ENCODE measurements at places on chromosomes 4 and X.

GRCh38 chr4:84648863-84649647 lies 66.1 kb downstream of the CDS1 start:
- no peak for DNase-seq

DNA sequence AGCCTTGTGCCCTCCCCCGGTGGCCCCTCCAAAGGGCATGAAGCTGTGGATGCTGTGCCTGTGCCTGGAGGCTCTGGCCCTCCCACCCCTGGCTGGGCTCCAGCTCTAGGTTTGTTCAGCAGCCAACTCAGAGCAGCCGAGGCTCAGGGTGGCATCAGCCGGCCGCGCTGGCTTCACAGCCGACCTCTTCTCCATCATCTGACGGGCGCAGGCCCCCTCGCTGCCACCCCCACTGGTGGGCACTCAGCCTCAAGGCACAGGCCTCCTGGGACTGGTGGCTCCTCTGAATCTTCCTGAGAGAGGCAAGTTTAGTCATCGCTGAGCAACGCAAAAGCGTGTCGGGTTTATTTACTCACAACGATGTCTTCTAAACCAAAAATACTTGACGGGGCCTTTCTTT lies 46.0 kb downstream of the PCGF3 start:
- no peak for DNase-seq

GRCh38 chr4:71634364-71634763 lies 149.5 kb downstream of the GC start:
- DNase-seq = no peak

GRCh38 chr4:32840461-32841189 lies 2120.5 kb downstream of the PCDH7 start:
- DNase-seq = no peak

DNA sequence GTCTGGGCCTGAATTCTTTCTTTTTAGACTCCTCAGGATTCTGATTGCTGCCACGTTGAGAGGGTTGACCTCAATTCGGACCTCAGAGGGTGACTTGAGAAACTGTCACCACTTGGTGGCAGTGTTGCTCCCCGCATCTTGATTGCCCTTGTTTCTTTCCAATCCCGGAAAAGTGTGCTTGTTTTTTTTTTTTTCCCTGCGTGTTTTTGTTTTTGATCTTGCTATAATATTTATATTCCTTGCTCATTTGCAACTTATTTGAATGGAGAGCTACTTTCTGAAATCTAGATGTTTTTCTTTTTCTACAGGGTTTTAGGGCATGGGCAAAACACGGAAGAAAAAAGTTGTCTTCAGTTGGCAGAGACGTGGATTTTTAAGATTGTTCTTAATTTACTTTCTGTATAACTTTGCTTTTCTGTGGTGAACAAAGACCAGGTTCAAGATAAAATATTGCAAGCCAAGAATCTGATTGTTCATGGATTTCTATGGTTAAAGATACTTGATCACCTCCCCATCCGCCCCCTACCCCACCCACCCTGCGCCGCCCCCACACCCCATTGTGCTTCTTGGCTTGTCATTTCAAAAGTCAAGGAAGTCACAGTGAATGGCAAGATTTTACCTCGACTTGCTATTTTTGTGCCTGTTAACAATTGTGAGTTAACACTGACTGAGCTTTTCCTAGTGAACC lies 102.0 kb downstream of the PTTG2 start:
- no peak for DNase-seq

- DNase-seq = no peak
Observed at GRCh38 chr4:74375824-74376426, 11.0 kb downstream of the EREG start.

- no peak for DNase-seq
Observed at GRCh38 chrX:69070949-69071650, 94.2 kb downstream of the PJA1 start.

- no peak for DNase-seq
Observed at GRCh38 chr4:88028946-88029345, 21.5 kb downstream of the PKD2 start.

DNA sequence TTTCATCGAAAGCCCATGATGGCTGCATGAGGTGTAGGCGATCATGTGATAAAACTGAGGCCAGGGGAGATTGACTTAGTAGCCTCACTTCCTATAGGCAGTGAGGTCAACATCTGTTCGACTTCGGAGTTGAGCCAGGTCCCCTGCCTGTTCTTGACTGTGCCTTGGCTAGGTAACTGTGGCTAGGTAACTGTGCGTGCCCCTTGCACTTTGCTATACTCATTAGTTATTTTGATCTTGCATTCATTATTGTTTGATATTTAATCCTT lies 55.0 kb downstream of the CLDN34 start:
- DNase-seq = no peak

- no peak for DNase-seq
Observed at GRCh38 chrX:134692990-134693389, 34.7 kb upstream of the PLAC1 start.

DNA sequence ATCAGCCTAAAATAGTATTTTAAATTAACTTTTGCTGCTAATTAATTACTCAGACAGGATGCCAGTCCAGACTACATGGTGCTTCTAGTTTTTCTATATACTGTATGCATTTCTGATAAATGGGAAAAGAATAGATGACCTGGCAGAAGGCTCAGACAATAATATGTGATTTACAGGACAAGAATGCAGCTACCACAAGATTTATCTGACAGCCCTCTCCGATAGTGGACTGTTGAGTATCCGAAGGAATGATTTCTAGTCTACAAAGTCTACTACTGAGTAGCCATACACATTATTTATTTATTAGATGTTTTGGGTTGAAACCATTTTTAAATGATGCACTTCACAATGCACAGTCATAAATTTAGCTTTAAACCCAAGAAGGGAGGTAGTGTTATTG lies 212.8 kb downstream of the MAB21L2 start:
- DNase-seq = no peak

DNA sequence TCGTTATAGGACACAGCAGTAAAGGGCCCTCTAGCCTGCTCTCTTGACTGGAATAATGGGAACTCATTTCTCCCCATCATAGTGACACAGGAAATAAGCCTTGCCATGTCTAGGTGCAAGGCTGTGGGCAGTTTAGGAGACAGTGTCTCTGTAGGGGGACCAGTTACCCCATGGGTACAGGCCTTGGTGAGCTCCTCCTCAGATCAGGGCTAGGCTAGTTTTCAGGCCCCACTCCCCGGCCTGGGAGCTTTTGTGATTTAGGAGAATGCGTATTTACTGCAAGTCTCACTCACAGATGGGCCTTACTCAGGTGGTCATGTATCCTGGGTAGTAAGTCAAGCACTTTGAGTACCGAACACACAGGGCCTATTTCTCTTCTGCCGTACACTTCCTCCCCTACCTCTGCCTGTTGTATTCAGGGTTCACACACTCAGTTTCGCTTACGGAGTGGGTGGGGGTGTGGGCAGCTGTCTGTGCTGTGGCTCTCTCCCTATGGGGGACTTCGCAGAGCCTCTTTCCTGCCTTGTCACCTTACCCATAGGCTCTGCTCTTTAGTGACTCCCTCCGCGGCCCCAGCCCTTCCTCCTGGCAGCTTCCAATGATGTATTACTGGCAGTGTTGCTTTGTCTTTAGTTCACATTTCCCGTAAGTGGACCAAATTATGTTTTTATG lies 34.2 kb downstream of the FAM193A start:
- no peak for DNase-seq

- no peak for DNase-seq
Observed at GRCh38 chrX:29468911-29469494, 746.4 kb upstream of the MAGEB2 start.

DNA sequence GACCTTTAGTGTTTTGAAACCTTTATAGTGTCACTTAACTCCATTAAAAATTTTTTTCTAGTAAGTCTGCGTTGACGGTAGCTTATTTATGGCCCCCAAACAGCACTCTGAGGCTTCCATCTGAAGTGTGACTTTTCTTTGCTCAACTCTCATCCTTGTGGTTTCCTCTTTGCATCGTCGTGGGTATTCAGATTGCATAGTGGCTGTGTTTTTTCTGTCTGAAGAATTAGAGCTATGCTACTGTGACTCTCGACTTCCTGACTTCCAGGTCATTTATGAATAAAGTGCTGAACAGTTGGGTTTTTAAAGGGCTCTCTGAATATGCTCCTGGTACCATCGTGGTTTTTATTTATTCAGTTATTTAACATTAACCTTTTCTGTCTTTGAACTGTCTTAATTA lies 44.9 kb downstream of the JADE1 start:
- no peak for DNase-seq

DNA sequence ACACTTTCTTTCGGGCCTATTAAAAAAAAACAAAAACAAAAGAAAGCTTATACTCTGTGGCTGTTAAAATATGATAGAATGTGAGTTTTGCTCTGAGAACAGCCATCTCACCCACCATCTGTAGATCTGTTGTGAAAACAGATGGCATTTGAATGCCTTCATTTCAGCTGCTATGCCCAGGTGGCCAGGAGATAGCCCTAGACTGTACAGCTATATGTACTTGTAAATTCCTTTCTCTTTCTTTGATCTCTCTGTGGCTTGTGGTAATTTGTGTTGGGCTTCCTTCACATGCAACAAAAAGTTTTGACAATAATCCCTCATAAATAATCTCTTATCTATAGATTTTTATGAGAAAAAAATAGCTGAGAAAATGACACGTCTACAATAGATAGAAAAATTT lies 38.1 kb downstream of the PNPLA4 start:
- DNase-seq = no peak

DNA sequence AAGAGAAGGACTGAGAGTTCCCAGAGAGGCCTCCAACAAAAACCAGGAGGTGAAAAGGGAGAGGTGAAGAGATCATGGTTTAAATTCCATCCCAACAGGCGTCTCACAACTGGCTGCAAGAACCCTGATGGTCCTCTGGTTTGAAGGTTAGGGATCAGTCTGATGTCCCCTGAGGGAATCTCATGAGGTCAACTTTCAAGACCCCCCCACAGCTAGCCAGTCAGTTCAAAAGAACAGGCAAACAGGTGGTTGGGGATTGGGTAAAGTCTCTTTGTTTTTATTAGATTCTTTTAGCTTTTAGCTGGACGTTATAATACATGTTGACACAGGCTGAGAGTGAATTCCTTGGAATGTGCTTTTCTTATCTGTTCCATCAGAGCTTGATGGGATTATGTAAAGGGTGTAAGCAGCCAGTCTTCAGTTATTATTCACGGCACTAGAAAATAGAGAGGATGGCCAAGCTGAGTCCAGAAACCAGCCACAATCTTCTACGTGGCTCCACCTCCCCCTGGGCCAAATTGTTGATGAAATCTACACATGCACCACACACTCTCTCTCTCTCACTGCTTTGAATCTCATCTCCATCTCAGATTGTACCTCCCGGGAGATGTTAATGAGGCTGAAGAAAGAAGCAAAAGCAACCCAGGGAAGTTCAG lies 20.8 kb downstream of the ENPP6 start:
- no peak for DNase-seq

- DNase-seq = no peak
Observed at GRCh38 chr4:70531981-70532380, 13.6 kb downstream of the AMTN start.

DNA sequence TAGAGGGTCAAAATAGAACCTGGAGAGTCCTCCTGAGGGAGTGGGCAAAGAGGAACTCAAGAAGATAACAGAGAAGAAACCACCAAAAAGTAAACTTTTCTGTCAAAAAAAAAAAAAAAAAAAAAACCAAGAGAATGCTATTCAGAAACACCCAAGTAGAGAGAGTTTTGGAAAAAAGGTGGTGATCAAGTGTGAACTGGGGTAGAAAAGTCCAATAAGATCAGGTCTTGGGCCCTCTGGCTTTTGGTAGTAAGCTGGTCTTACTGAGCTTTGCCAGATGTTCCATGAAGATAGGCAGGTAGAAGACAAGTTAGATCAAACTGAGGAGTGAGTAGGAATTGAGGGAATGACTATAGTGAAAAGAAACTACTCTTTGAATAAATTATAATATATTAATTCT lies 167.5 kb downstream of the COL25A1 start:
- DNase-seq = no peak

DNA sequence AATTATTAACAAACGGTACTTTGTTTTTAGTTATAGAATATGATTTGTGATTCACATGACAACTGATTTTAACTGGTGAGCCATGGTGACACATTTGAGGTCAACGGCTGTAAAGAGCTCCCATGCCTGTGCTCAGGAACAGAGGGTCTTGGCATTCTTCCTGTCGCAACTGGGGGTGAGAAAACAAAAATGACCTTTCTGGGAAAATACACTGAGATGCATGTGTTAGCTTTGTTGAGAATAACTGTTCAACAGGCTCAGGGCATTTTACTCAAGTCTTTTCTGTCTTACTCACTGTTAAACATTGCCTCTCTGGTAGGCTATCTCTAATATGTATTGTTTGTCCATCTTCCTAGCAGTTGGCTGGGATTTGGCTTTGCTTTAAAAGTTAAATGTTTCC lies 57.1 kb upstream of the HPGD start:
- DNase-seq = no peak

GRCh38 chr4:2961811-2962441 lies 1.3 kb downstream of the NOP14 start:
- DNase-seq = no peak

GRCh38 chrX:32501606-32502005 lies 709.7 kb downstream of the DMD start:
- no peak for DNase-seq

Data from NCI-H510A (cell line).